Stimulated activated CD4-positive, alpha-beta T cell treated with anti-CD3 and anti-CD28 coated beads, Interleukin-12 subunit alpha, Interleukin-12 subunit beta, amount 100 ng/mL, for 4 hours (primary cell): ENCODE measurements at places on chromosomes 5 and 9.

DNA sequence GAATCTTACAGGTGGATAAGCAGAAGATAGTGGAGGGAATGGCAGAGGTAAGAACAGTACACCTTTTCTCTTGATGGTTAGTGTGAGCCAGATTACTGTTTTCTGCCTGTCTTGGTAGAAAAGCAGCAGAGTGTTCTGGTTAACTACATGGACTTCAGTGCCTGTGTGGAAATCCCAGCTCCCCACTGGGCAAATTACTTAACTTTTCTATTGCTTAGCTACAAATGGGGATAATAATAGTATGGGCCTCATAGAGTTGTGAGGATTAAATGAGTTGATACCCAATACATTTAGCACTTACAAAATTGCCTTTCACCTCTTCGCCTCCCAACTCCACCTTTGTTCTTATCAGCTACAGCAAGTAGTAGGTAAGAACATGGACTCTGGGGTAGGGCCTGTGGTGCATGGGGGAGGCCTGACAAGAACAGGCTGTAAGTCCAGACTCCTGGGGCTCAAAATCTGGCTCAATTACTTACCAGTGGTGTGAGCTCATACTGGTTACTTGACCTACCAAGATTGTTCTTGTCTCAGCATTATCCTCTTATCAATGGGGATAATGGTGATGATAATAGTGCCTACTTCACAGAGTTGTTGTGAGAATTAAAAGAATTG is 125.1 kb downstream of the LIFR start:
- no peak for DNase-seq

DNA sequence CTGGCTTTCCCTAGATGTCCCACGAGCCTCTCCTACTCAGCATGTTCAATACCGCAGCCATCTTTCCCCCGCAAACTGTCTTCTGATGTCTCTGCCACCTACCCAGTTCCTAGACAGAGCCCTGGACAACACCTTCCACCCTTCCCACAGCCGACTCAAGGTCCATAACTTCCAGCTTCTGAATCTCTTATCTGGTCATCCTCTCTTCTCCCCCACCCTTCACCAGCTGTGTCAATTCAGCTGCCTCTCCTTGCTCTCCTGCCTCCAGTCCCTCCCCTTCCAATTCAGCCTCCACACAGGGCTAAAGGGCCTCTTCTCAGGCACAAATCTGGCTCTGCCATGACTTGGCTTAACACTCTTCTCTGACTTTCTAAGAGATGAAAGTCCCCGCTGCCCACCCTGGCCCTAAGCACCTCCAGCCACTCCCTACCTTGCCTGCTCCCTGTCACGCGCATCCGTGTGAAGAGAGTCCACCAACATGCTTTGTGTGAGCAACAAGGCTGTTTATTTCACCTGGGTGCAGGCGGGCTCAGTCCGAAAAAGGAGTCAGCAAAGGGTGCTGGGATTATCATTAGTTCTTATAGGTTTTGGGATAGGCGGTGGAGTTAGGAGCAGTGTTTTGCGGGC is 25.2 kb downstream of the AQP7 start:
- no peak for DNase-seq

- DNase-seq: no peak
Measured at GRCh38 chr5:80288177-80288576, 31.6 kb upstream of the SPZ1 start.

DNA sequence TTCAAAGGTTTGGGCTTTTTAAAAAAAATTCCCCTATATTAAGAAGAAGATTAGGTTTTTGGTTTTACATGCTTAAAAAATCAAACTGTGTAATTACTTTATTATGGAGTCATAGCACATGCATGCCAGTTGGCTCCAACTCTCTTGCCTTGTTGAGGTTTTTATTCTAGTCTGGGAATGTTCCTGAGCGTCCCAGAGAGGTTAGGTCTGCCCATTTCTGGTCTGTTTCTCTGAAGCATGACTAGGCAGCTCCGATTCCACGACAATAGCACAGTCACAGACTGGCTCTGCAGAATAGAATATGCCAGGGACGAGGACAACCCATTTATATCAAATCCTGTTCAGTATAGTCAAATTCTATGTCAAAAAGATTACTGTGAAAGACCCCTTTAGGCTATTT is 217.0 kb downstream of the PCSK5 start:
- no peak for DNase-seq

GRCh38 chr5:165130656-165131055 is 1625.2 kb downstream of the MAT2B start:
- no peak for DNase-seq

DNA sequence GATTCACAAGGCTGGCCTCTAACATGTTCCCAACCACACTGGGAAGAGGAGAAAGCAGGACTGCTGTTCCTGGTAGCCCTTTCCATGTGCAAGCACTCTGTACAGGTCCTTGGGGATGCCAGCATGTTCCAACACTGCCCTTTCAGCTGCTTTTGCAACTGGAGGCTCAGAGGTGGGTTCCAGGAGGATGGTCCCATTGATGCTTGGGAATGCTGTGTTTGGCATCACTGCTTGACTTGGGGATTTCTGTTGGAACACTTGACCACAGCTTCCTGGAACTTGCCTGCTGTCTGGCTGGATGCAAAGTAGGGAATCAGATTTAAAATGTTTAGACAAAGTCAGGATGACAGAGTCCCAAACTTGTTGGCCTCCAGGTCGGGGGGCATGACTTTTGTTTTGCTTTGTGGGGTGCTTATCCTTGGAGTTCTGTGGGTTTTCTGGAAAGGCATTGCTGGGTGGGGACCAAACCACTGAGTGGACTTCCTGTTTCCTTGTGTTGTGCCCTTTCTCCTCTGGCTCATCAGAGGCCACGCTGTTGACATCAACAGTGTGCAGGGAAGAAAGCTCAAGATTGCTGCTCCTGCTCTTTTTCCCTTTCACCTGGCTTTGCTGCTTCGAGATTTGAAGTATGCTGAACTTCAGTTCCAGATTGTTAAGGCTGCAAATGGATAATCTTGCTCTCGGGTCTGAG is 148.5 kb upstream of the RPS23 start:
- DNase-seq: no peak

DNA sequence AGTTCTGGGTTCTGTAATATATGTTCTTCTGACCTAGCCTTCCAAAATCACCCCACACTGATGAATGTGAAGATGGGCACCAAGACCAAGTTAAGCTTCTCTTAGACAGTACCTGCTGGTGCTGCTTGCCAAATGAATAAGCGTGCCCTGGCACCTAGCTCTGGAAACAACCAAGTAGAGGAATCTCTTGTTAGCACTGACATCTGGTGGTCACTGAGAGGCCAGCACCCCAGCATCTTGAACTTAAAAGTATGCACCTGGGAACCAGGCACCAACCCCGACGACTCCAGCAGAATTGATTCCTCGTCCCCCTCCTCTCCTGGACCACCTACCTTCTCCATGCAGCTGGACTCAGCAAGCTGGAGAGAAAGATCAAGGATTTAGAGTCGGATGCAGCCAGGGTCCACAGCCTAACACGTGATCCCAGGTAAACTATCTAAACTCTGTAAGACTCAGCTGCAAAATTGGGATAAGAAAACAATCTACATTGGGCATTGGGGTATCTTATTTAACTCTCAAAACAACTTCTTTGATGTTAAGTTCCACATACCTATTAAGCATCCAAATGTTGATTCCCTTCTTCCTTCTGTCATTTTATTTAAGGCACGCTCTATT is 89.8 kb downstream of the SLC1A3 start:
- peak; percentile 21 for DNase-seq

- DNase-seq: no peak
Measured at GRCh38 chr5:149794487-149794971, 64.4 kb downstream of the PPARGC1B start.

DNA sequence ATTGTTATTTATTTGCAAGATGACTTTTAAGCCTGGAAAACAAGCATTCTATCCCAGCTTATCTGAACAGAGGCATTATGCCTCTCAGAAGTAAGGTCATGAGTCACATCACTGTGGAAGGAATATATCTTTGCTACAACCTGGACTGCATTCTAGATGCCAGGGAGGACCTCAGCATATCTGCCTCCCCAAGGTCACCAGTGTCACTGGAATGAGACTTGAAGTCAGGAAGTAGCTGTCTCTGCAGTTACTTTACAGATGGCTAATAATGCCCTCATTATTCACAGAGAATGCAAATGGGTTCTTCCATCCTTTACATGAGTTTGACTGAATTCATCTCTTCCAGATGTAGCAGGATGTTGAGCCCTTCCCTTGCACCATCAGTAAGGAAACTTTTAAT is 4.4 kb upstream of the FAM13B start:
- DNase-seq: no peak

- DNase-seq: no peak
Measured at GRCh38 chr5:150499437-150499956, 8.4 kb upstream of the NDST1 start.

DNA sequence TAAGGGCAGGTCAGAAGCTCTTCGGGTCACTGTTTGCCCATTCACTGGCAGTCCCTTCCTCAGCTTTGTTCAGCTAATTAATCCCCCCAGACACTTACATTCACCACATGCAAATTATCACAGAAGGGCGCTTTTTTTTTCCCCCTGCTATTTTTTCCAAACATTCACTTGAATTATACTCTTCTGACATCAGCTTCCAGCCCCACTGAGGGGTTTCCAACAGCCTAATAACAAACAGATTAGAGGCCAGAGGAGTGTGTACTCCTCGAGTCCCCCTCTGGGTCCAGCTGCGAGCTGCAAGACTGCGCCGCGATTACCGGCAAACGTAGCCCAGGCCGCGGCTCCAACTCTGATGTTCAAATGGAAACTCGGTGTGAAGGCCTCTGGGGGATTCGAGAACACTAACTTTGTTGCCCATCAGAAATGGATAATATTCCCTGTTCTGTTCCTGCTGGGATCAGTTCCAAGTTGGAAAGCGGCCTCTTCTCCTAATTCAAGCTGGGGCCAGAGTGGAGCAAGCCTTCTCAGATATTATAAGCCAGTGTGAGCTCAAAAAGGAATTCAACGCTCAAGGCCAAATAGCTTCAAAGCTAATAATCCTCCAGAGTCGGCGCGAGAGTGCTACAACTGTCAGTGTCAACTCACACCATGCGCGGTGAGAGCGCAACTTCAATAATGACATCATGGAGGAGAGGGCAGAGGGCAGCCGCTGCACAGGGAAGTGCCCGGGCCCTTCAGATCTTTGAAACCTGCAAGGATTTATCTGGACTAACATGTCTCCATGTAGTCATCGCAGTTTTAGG is 560.8 kb downstream of the BNC2 start:
- no peak for DNase-seq

GRCh38 chr5:96121364-96121763 is 159.7 kb upstream of the ELL2 start:
- DNase-seq: no peak

DNA sequence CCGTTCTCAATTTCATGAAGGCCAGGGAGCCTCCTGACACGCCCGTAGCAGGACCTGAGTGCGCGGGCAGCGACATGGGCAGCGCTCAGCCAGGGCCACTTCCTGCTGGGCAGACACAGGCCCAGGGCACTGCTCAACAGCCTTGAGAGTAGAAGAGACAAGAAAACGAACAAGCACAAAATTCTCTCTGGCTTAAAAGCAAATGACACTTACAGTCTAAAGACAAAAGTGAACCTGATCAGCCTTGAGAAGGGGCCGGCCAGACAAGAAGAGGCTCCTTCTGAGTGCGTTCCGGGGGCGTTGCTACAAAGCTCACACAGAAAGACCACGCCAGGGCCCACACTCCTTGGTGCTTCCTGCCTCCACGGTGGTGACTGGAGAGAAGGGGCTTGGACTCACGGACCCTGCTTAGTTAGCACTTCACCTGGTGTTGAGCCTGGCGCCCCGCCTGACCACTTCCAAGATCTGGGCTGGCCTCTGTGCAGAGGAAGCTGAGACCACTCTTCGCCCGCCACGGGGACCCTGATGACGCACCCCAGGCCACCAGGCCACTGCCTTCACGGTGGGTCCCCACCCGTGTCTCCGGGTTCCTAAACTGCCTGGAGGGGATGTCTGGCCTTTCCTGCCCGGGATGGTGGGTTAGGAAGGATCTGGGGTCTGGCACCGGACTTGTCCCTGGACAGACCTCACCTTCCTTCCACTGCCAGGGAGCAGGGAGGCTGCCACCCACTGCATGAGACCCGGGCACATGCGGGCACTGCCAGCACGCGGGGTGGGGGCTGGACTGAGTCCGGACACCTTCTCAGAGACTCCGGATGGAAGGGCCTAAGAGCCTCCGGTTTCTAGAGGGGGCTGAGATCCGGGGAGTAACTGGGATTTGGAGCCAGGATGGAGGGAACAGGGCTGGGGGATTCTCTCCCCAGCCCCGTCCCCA is 1.3 kb downstream of the SLC12A7 start:
- no peak for DNase-seq

DNA sequence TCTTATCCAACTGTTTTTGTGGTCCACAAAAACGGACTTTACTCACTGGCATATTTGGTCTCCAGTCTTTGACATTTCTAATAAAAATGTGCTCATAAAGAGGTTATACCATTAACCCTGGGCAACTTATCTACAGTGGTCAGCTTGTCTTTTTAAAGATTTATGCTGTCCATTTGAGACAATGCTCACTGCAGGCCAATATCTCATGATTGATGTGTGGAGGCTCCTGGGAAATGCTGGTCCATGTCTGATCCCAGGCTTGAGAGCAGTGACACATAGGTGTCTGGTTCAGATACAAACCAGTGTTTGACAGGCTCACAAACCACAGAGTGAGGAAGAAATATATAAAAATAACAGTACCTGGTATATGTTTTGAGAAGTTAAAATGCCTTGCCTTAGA is 180.7 kb downstream of the TARS1 start:
- no peak for DNase-seq

GRCh38 chr9:108537756-108538155 is 318.0 kb downstream of the ACTL7B start:
- DNase-seq: no peak

DNA sequence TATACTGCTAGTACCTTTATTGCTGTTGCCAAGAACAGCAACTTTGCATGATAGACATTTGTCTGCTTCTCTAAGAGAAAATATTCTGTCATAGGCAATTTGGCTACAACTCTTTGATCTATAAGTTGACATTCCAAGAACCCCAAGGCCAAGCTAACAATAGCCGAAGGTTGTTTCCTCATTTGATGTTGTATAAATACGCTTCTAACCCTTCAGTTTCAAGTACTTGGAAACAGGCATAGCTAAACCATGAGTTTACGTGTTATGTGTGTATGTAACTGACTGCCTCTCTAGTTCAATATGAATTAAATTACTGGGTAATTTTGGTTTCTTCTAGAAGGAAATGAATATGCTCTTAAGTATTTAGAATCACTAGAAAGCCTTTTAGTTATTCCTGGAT is 1034.0 kb downstream of the TLE4 start:
- DNase-seq: no peak

DNA sequence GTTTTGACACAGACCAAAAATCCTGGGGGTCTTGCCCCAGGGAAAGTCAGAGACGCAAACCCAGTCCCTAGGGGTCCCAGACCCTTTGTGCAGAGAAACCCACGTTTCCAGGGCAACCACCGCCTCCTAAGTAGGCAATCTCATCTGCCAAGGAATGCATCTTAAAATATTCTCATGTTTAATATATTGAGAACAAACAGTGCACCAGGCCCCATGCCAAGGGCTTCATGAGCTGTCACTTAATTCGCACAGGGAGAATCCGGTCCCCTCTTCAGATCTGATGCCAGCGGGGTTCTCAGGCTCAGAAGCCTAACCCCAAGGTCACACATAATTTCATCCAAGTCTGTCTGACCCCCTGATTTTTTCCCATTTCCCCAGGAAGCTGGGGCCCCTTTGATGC is 28.8 kb downstream of the CPLX2 start:
- no peak for DNase-seq

GRCh38 chr9:16753256-16753655 is 117.2 kb downstream of the BNC2 start:
- no peak for DNase-seq

GRCh38 chr5:56011835-56012234 is 17.1 kb upstream of the IL6ST start:
- DNase-seq: peak; percentile 18

- DNase-seq: no peak
Measured at GRCh38 chr9:8955315-8955714, 1155.7 kb upstream of the DMAC1 start.

GRCh38 chr5:151463137-151464029 is 16.0 kb downstream of the SLC36A1 start:
- DNase-seq: no peak
